ENCODE measurements at places on chromosomes 16 and 17. TPM values are rescaled to one million over a fixed set of nuclear protein-coding genes. Genes with fewer than 3 reads are reported as not detected.
A peak's percentile ranks its signal among the peaks of the same experiment; 100 is the strongest.

DNA sequence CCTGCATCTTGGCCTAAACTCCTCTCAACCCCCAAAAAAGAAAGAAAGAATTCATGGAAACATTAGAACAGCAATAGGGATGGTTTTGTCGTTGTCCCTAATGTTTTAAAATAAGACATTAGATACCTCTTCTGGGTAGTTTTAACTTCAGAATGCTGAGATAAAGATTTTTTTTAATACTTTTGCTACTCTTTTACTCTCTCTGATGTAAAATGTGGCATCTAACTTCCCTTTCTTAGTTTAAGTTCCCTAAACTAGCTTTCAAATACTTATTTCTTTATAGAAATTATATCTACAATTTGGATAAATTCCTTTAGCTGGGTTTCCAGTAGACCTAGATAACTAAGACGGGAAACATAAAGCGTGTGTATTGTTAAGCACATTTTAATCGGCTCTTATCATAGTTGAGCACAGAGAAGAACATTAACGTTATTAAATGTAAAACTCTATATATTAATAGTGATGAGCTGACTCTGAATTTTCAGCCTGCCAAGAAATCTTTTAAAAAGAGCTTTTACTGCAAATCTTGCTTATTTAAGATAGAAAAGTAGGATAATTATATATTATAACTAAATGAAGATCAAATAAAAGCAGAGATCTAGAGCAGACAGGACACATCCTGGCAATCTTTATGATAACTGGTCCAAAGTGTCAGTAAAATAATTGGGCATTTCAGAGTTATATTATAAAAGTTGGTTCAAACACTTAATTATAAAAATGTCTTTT lies 183.2 kb downstream of the CYB561 start:
- no peaks in the 10 kb centered on the region for H3K4me1 ChIP-seq
- no peaks in the 10 kb centered on the region for H3K27me3 ChIP-seq
- no peaks in the 10 kb centered on the region for H3K36me3 ChIP-seq
- H3K27ac ChIP-seq = no peak overlapping the region
- no peak overlapping the region for H3K4me3 ChIP-seq

DNA sequence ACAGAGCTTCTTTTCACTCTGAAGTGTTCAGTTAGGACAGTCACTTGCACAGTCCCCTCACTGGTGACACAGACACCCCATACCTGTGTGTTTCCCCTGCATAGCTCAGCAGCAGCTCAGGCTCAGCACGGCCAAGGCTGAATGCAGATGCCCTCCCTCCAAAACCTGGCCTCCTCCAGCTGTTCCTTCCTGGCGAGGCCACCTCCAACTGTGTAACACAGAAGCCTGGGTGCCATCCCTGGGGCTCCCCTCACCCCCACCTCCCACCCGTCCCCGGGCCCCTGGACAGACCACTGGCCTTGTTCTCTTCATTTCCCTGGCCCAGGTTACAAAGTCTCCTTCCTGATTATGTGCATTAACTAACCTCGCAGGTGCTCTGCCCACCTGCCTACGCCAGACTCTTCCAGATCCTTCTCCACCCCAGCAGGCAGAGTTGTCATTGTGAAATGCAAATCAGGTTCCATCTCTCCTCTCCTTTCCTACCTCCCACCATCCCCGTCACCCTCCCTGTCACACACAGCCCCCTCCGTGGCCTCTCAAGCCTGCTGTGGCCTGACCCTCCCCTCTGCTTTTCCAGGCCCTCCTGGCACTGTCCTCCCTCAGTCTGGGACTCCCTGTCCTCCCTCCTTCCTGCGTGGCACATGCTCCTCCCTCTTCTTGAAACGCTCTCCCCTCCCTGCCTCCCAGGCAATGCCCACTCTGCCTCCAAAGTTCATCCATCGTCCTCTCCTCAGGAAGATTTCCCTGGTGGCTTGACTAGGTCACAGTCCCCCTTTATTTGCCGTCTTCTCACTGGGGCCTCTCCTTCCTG lies 26.4 kb downstream of the MLYCD start:
- H3K27me3 ChIP-seq = no peaks in the 10 kb centered on the region
- H3K27ac ChIP-seq = no peak overlapping the region
- no peak for ATAC-seq
- H3K36me3 ChIP-seq = peaks cover 67% of the 10 kb centered on the region
- no peaks in the 10 kb centered on the region for H3K4me1 ChIP-seq

GRCh38 chr17:16483021-16483645 lies 8.9 kb downstream of the LRRC75A start:
- no peaks in the 10 kb centered on the region for H3K27me3 ChIP-seq
- no peak overlapping the region for H3K4me3 ChIP-seq
- ATAC-seq = no peak
- H3K27ac ChIP-seq = no peak overlapping the region
- H3K4me1 ChIP-seq = no peaks in the 10 kb centered on the region

- no peaks in the 10 kb centered on the region for H3K36me3 ChIP-seq
- H3K27me3 ChIP-seq = peaks cover 38% of the 10 kb centered on the region
- no peak overlapping the region for H3K4me3 ChIP-seq
- ATAC-seq = no peak
Observed at GRCh38 chr16:49462989-49463371, 89.4 kb downstream of the C16orf78 start.

- no peaks in the 10 kb centered on the region for H3K36me3 ChIP-seq
- peak overlapping the region; percentile 83 for H3K27ac ChIP-seq
- H3K4me3 ChIP-seq = no peak overlapping the region
- ATAC-seq = peak; percentile 83
- H3K27me3 ChIP-seq = no peaks in the 10 kb centered on the region
- peaks cover 11% of the 10 kb centered on the region for H3K4me1 ChIP-seq
Observed at GRCh38 chr17:82528484-82529265, 9.1 kb downstream of the FOXK2 start.

DNA sequence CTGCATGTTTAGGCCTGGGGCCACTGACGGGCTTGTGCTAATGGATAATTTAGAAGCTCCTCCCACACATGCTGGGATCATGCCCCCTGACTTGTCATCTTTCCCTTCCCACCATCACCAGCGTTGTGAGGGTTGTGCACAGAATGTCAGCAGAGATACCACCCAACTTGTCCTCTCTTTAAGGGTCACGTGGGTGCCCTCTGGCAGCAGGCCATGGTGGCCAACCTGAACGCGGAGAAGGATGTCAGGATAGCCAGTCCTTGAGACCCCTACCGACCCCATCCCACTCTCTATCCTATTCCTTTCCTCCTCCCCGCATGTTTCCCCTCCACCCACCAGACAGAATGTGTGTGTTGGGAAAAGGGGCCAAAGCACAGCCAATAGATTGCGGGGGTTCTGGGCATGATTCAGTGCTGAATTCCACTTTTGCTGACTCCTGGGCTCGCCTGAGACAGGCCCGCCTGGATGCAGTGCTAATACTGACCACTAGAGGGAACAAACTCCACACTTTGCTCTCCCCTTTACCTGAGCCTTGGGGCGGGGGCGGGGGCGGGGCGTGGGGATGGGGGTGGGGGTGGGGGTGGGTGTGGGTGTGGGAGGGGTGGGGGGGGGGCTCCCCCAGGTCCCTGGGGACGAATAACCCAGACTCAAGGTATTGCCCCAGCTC lies at the start of gene GH2:
TSS of gene GH2 (minus strand) at position 10 of the 667 bp plus-strand sequence. CDS start 143 bp downstream, outside the sequence.
- no peak within 1 kb of the TSS for H3K4me3 ChIP-seq
- no peaks in the 10 kb centered on the region for H3K36me3 ChIP-seq
- no peaks in the 10 kb centered on the region for H3K4me1 ChIP-seq
- no peak within 1 kb of the TSS for H3K27ac ChIP-seq

TMC5 gene
- not detected for total RNA-seq

MT1A gene
- total RNA-seq = not detected

SGSH gene
- total RNA-seq = 19.1 TPM

Data from gastroesophageal sphincter (tissue), 4 donors.